NCI-H1436 treated with DMSO at 0.1 percent for 48 hours (cell line): ENCODE measurements at places on chromosomes 1 and 21.

- DNase-seq: no peak
These were observed 1.7 kb downstream of the MCL1 start for GRCh38 chr1:150577557-150578271.

DNA sequence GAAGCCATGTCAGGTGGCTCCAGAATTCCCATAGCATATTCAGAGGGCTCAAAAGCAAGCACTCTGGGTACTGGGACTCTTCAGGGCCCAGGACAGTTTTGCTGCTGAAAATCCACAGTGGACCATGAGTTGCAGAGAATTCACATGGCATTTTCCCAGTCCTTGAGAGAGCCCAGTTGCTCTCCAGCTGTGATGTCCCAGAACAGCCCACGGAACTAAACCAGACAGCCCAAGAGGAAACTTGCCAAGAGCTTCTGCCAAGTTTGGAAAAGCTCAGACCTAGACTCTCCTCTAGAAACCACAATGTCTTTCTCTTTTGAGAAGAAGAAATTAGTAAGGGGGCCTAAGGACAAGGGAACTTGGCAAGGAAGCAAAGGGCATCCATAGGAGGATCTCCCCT is 69.4 kb downstream of the RGS2 start:
- DNase-seq: no peak

DNA sequence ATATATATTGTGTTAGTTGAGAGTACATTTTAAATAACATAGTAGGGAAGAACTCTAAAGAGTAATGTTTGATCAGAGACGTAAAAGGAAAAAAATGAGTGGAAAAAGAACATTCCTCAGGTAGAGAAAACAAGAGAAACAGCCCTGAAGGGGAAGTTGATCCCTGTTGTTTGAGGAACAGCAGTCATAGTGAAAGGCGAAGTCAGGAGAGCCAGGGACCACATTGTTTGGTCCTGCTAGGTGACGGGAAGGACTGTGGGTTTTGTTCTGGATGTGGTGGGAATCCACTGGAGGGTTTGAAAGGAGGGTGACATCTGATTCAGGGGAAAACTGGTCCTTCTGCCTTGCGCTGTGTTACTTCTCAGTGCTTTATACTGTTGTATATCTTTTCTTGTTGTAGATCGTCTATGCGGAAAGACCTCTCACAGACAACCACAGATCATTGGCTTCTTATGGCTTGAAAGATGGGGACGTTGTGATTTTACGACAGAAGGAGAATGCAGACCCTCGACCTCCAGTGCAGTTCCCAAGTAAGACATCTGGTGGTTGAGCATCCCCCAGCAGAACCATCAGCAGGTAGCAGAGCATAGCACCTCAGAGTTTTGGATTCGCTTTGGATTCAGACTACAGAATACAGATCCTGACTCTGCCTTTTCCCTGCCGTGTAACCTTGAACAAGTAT is 9.2 kb downstream of the DDI2 start:
- no peak for DNase-seq

GRCh38 chr1:154664331-154665002 is 56.5 kb upstream of the ADAR start:
- DNase-seq: no peak
